ENCODE measurements at places on chromosomes 6 and 20. TPM values are rescaled to one million over a fixed set of nuclear protein-coding genes. Genes with fewer than 3 reads are reported as not detected.

DUSP15 gene
- total RNA-seq = 0.64 TPM

GPR63 gene
- total RNA-seq = 0.32 TPM

PCED1A gene
- total RNA-seq = 16.5 TPM

SLC44A4 gene
- total RNA-seq = 2.9 TPM

GRCh38 chr20:59300333-59301081, at the start of gene EDN3:
Gene EDN3 (plus strand): TSS chr20:59300611. CDS start chr20:59300813, 202 bp downstream.
- peak; percentile 27 for ATAC-seq

- peak; percentile 92 for ATAC-seq
Observed at GRCh38 chr6:32127717-32128592, at the start of gene ATF6B. Gene ATF6B (minus strand): TSS chr6:32128246. CDS start chr6:32128207, 39 bp downstream.

- no peak for ATAC-seq
Observed at GRCh38 chr20:32592022-32592421, 6.9 kb upstream of the NOL4L start.

- ATAC-seq = no peak
Observed at GRCh38 chr6:123788319-123788718, 15.3 kb upstream of the NKAIN2 start.

DNA sequence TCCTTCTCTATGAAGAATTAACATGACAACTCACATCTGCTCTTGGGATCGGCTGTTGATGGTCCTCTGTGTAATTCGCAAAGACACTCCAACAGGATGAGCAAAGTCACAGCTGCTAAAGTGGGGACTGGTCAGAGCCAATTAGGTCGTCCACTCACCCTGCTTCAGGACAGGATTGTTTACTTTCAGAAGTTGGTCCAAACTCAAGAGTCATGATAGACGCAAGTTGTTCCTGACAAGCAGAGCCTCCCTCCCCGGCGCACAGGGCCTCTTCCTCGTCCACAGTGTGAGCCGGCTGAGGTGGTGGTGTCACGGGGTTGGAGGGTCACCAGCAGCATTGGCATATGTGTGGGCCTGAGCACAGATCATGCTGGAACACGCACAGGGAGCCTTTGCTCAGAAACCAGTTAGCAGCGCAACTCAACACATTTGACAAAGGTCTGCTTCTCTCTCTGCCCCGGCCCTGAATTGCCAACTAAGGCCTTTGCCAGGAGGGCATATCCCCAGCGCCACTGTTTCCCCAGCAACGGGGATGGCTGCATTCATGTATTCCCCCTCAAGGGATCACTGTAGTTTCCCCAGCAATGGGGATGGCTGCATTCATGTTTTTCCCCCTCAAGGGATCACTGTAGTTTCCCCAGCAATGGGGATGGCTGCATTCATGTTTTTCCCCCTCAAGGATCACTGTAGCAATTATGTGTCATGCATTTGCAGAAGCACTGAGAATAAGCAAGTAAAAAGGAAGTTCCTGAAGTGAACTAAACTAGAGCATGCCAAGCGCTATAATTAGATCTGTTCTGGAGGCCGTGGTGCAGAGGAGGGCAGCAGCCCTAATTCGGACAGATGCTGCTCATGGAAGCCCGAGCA, 111.7 kb downstream of the THBS2 start:
- ATAC-seq = peak; percentile 20

GRCh38 chr20:4411744-4412143, 310.0 kb upstream of the PRND start:
- ATAC-seq = no peak

DNA sequence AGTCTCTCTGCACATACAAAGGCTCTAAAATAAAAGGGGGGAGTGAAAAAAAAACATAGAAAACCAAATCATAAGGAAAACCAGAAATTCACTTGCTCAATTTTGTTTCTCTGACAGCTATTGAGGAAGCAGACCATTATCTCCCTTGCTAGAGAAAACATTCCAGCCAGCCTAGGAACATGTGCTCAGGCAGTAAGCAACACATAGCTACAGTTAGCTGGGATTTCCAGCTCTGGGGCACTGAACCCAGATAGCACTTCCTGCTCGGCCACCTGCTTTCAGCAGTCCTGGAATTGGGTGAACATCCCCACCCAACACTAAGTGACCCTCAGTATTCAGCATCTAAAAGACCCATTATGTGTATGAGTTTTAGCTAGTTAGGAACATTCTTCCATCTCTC, 61.3 kb downstream of the TNFRSF21 start:
- ATAC-seq = no peak

DNA sequence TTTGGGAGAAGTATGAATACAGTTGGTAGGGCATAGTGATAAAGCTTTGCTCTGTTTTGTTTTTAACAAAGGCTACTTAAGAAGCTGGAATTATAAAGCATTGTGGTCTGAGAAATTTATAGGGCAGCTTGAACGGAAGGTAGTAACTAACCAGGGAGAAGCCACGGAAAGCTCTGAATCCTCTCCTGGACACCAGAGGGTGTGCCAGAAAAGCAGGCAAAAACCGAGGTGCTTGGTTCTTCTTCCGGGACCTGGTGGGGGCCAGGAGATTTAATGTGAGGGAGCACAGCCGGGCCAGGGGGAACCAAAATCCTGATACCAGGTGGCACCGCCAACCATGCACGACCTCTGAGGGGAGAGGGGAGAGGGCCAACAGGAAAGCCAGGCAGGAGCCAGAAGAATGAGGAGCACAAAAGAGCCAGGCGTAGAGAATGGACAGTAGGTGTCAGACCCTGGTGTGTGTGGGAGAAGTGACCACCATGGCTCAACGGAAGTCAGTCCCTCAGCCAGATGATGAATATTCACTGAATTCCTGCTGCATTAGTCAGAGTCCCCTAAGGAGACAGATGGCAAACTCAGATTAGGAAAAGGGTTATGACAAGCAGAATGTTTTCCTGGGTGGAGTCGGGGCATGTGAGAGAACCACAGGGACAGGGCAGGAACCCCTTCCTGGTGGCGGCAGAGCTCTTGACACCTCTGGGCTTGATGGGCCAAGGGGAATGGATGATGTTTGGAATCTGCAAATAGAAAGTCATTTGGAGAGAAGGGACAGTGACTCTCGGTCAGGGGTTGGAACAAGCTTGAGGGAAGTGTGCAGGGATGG, 262.3 kb downstream of the ZNF217 start:
- ATAC-seq = no peak

- no peak for ATAC-seq
Observed at GRCh38 chr6:37669306-37669705, 28.4 kb downstream of the MDGA1 start.

DNA sequence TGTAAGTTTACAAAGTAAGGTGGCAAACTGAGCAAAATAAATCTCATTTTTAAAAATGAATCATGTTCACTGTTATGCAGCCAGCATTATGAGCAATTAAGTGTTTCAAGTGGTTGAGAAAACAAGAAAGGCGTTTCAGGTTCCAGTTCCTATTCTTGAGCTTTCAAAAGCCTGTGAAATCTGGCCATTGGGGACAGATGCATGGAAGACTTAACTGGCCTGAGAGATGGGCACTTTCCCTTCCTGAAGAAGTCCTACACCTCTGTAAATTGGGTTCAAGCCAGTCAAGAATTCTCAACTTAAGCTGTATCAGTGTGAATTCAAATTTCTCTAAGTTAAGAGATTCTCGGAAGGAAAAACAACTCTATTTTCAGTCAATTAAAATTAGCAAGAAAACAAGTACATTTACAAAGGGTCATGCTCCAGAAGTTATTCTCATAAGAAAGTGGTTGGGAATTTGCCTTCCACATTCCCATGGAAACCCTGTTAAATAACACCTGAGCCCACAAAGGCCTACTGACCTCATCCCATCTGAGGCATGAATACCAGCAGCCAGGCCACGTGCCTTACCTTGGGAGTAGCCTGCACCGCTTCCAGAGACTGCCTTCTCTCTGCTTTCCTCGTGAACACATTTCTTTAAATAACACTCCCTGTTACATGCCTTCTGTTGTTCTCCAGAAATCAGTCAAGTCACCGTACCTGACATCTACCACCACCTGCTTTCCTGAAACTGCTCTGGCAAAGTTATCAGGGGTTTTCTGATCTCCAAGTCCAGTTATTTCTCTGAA, 19.4 kb downstream of the MAP3K5 start:
- ATAC-seq = no peak

- no peak for ATAC-seq
Observed at GRCh38 chr6:18263418-18264218, 712 bp downstream of the DEK start.

DNA sequence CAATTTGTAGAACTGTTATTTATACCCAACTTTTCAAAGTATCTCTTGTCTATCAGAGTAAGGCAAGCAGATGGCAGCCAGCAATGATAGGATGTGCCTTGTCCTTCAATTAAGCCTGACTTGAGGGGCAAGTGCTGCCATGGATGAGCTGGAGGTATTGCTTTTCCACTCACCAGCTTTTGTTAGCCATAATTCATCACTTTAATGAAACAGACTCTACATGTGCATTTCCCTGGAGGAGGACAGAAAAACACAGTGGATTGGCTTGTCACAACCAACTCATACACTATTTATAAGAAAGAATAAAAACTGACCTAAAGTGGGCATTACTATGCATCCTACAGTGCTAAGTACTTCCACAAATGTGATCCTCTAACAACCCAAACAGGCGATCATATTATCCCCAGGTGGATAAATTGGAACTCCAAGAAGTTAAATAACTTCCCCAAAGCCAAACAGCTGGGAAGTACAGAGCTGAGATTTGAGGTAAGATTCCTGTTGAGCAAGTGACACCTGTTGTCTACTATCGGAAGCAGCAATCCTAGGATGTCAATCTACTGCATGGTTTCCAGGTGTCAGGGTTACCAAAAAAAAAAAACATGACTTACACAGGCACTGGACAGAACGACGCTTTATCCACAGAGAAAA, 73.9 kb upstream of the NRSN1 start:
- ATAC-seq = no peak

DNA sequence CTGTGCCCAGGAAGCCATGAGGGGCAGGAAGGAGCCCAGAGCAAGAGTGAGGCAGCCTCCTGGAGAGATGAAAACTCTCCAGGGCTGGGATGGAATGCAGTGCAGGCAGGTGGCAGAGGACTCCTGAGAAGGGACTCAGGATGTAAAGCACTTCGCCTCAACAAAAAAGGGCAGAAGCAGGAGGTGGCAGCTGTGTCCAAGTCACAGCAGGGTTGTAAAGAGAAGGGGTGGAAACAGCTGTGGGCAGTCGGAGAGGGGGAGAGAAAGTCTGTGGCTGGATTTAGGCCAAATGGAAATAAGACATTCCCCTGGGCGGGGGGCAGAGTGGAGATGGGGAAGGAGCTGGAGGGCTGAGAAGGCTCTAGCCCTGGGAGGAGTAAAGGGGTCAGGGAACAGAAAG, 34.9 kb downstream of the CYP21A2 start:
- no peak for ATAC-seq

DNA sequence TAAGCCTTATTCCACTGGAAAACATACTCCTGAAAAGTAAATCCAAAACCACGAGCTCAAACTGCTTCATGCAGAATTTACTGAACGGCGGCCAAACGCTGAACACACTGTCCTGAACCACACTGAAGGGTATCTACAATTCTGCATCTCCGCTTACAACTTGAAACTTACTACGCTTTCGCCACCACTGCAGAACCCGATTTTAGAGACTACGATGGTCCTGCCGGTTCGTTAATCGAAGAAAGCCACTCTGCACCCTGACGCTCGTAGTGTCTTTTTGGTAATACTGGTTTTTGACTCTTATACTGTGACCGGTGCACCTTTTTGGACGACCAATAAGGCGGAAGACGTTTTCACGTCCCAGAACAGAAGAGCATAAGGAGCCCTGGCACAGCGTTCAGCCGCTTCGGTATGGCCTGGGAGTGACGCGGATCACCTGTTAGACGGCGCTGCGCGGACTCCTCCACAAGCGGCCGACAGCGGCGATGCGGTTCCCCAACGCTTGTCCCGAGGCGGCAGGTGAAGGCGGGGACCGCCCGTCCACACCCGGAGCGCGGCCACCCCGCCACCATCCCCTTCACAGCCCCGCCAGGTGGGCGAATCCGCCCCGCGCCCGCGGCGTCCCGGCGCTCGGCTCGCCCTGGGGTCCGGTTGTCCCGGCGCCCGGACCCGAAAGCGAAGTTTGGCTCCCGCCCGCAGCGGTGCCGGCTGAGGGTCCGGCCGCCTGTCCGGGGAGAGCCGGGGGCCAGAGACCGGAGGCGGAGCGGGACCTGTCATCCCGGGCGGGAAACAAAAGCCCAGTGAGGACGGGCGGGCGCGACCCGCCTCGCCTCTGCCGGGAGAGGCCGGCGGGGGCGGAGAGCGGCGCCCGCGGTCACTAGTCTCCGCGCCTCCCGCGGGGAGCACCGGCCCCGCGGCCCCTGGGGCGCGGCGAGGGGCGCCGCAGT, 784 bp downstream of the FKBP5 start:
- ATAC-seq = peak; percentile 72

DNA sequence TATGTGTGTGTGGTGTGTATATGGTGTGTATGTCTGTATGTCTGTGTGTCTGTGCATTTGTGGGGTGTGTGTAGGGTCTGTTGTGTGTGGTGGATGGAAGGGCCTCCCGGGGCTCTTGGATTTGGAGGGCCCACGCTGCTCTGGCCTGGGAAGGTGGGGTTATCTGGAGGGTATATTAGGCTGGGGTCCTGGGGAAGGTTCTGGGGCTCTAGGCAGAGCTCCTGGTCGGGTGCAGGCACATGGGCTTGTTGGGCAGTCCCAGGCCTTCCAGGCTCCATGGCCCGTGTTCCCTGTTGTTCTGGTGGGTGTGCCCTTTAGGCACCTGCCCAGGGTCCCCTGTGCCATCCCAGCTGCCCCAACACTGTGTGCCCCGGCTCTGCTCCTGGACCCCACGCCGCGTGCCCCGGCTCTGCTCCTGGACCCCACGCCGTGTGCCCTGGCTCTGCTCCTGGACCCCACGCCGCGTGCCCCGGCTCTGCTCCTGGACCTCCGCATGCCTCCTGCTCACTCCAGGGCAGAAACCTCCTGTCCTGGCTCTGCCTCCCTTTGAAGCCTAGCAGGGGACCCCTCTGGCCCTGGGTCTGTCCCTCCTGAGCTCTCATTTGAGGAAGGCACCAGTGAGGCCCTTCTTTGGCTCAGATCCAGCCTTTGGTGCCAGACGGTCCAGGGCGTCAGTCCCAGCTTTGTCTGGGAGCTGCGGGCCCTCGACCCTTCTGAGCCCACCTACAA, 10.2 kb upstream of the MYT1 start:
- no peak for ATAC-seq

DNA sequence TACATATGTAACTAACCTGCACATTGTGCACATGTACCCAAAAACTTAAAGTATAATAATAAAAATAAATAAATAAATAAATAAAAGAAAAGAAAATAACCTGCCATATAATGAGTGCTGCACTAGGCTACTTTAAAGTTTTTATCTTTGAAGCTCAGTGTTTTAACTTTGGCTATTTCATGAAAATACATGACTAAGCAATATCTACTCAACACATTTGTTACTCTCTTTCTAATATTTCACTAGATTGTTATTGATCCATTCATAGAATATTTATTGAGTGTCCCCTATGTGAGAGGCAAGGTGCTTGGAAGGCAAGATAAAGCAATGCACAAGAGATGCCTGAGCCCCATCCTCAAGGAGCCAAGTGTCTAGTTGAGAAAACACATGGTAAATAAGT, 221.7 kb downstream of the SLC35F1 start:
- no peak for ATAC-seq

GRCh38 chr6:34149831-34150400, 4.0 kb upstream of the GRM4 start:
- ATAC-seq = no peak
